ENCODE measurements at places on chromosomes 5 and 9.

DNA sequence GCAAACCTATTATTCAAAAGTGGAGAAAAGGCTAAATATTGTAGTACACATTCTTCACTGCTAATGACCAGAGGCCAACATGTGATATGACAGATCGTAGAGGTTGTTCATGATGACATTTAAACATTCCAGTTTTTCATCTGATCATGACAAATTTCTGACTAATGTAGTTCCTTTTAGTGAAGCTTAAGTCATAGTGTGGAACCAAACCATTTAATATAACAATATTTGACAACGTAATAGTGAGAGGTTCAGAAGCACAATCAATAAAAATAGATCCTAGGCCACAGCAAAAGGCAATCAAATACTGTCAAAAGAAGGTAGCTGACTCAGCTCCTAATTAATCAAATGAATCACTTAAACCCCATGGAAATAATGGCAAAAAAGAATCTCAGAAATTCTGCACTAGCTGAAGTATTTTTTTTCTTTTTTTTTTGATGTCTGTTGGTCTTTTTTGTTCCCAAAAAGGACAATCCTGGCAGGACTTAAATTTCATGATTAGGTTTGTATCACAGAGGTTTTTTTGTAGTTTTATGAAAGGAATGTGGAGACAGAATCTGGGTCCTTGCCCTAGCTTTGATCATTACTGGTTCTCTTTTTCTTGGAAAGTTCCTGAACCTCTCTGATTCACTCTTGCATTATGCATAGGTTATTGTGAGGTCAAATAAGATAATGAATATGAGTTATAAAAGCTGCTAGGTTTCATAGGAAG lies 795.0 kb downstream of the DTWD2 start:
- DNase-seq = no peak

- no peak for DNase-seq
Observed at GRCh38 chr9:18675332-18675731, 201.4 kb downstream of the ADAMTSL1 start.

GRCh38 chr9:122065923-122066629 lies 27.0 kb downstream of the TTLL11 start:
- no peak for DNase-seq

DNA sequence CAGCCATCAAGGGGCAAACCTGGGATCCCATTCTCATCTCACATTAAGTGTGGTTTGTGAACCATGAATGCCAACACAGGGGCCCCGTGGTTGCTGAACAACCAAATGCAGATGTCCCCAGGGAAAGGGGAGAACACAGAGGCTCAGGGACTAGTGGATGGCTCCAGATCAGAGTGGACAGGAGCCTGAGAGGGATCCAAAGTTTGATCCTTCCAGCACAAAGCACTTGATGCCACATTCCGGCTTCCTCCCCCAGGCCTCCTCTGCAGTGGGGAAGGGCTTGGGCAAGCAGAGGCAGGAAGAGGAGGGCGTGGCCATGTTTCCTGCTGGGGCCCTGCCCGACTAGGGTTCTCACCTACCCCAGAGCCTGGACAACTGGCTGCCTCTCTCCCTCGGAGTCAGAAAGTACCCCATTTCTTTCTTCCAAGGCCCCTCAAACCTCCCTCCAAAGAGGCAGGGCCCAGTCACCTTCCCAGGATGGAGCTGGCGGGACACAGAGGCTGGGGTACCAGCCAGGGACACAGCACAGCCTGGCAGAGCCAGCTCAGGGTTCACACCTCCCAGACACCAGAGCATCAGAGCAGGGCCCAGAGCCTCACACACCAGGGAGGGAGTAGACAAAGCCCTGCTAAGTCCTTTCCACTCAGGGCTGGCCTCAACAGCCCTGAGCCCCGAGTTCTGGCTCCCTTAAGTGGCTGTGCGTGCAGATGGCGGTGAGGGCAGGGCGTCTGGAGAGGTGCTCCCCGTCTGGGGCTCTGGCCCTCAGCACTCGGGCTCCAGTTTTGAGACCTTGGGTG lies 4.3 kb upstream of the RNF44 start:
- DNase-seq = no peak

DNA sequence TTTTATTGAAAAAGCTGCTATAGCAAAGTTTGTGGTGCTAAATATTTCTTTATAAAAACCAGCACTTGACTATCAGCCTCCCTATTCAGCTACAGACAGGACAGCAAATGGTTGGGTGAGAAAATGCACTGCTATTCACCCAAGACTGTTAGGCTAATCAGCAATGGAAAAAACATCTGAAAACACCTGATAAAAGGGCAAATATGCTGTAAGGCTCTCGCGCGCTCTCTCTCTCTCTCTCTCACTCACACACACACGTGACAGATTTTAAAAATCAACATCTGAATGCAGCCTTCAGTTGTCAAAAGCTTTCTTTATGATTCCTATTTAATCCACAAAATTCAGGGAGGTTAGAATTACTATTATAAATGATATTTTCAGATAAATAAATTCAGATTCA lies 80.2 kb downstream of the HTR4 start:
- DNase-seq = no peak

- no peak for DNase-seq
Observed at GRCh38 chr5:154095904-154096303, 57.1 kb downstream of the MFAP3 start.

Measured in progenitor cell of endocrine pancreas (in vitro differentiated cells).